Activated T-cell treated with anti-CD3 and anti-CD28 coated beads, Interleukin-2, amount 50 U/mL, for 48 hours (primary cell): ENCODE measurements at places on chromosomes 2 and 18.

DNA sequence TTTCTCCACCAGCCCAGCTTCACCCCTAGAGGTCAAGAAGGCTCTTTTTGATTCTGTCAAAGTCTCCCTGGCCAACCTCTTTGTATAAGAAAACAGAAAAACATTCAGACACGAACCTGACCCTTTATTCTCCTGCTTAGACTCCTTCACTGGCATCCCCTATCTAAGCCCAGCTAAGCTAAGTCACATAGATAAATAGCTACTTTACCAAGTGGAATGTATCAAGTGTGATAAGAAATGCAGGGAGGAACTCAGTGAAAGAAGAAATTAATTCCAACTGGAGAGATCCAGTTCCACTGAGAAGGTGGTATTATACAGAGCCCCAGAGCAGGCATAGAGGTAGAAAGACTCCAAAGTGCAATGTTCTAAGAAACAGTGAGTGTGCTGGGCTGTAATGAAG, 489.5 kb downstream of the TNS1 start:
- DNase-seq = no peak

DNA sequence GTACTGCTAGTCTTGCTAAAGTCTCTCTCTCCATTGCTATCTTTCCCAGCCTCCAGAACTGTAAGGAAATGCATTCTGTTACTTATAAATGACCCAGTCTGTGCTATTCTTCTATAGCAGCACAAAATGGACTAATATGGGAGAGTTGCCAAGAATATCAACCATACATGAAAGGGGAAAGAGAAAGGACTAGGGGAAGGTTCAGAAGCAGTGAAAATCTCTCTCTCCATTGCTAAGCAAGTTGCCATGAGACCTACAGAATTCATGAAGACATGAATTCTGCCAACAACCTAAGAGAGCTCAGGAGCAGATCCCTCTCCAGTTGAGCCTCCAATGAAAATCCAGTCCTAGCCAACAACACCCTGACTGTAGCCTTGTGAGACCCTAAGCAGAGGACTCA, 3.6 kb upstream of the TRABD2A start:
- DNase-seq = no peak

DNA sequence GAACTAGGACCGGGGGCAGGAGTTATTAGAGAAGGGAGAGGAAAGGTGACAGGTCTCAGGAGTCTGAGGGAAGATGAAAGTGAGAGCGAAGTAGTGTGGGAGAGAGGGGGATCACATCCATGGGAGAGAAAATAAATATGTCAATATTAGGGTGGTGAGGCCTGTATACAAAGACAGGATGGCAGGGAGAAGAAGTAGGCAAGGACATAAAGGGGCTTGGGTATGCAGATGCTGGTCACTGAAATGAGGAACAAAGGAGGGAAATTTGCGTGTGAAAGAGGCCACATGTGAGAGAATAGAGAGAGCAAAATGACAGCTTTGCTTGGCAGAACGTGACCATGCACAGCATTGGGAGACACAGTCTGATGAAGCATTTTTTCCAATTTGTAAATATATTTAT, 13.6 kb downstream of the METAP1D start:
- no peak for DNase-seq

DNA sequence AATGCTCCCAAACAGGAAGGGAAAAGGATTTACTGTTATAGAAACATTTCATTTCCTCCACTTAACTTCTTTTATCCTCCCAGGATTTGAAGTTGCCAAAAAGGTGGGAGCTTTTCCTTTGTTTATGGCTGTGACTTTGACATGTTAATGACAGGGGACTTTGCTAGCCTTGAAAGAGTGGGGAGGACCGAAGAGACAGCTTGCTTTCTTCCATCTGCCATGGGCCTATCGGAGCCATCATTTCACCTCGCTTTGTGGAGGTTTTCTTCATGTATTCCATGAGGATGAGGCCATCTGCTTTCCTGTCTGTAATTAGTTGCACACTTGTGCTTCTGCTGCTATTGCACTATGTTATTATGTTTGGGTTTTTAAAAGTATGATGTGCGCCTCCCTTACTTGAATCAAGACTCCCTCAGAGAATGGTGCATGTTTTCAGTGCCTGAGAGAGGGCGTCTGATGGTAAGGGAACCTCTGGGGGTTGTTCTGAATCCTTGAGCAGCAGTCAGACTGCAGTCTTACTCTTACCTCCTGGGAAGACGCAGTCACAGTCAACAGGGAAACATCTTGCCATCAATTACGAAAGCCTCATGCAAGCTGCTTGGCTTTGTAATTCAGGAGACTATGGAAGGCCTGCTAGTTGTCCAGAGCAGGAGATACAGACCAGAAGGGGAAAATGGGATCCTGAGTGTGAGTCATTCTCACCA, 173.3 kb upstream of the MGAT5 start:
- DNase-seq = no peak

DNA sequence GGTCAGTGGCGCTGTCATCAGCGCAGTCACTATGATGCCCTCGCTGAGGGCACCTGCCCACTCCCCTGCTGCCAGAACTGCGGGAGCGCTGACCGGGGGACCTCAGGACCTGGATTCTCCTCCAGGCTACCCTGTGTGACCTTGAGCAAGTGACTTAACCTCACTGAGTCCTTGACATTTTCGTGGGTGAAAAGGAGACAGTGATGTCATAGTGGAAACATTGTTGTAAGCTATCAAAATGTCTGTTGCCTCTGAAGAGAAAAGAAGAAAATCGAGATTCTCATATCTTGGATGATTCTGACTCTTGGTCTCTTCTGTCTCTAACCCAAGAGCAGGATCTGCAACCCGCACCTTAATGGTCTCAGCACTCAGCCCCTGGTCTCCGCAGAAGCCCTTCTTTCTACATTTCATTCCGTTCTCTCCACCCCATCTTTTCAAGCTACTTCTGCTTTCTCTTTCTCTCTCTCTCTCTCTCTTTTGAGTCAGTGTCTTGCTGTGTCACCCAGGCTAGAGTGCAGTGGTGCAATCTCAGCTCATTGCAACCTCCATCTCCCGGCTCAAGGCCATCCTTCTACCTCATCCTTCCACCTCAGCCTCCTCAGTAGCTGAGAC, 978 bp upstream of the TUBA4A start:
- peak; percentile 71 for DNase-seq

DNA sequence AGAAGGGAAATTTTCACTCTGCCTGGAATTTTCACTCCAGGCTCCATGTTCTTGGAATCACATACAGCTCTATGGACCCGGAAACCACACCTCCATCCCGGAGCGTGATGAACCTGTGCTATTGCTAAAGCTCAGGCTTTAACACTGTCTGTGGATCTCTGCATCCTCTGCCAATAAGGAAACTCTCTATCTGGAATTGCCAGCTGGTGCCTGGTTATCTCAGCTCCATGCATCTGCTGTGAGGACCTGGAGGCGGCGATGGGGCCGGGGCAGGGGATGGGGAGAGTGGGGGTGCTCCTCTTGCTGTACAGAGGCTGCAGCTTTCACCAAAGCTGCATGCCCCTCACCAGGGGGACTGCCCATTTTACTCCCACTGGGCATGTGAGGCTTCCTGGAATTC, 754.0 kb upstream of the SOX11 start:
- no peak for DNase-seq

DNA sequence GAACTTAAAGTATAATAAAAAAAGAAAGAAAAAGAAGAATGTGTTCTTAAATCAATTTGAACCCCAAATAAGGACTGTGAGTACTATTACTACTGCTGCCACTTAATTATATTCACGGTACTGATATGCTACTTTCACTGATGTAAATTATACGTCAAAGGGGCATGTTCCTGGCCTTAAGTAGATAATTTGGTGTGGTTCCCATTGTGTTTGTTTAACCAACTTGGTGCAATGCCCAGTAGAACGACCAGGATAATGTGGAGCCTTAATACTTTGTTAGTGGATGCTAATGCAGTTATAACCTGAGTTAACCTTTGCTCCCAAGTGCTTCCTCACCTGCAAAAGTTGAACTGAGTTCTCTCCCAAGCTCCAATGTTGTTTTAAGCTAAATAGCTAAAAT, 142.0 kb downstream of the NR4A2 start:
- no peak for DNase-seq

- DNase-seq = no peak
Observed at GRCh38 chr2:235810252-235810651, 316.4 kb downstream of the AGAP1 start.

DNA sequence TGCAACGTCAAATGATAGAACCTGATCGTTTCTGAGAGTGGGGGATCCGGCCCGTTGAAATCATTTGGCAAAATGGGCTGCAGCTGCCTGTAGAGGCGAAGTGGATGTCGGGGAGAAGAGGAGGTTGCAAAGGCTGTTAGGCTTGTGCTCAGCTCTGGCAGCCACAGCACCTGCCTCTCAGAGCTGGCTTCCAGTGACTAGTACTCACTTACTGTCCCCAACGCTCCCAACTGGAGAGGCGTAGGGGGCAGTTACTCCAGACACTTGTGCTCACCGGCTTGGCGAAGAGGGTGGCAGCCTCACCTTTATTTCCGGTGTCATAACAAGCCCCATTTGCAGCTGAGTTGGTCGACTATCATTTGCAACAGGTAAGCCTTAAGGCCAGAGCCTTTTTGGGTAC, 37.9 kb downstream of the NCK2 start:
- DNase-seq = peak; percentile 30

GRCh38 chr2:9914384-9915065, 37.0 kb upstream of the GRHL1 start:
- DNase-seq = peak; percentile 72

GRCh38 chr2:46555646-46556234, 76.4 kb downstream of the TMEM247 start:
- DNase-seq = no peak

GRCh38 chr2:150020221-150020620, 432.6 kb upstream of the MMADHC start:
- no peak for DNase-seq

DNA sequence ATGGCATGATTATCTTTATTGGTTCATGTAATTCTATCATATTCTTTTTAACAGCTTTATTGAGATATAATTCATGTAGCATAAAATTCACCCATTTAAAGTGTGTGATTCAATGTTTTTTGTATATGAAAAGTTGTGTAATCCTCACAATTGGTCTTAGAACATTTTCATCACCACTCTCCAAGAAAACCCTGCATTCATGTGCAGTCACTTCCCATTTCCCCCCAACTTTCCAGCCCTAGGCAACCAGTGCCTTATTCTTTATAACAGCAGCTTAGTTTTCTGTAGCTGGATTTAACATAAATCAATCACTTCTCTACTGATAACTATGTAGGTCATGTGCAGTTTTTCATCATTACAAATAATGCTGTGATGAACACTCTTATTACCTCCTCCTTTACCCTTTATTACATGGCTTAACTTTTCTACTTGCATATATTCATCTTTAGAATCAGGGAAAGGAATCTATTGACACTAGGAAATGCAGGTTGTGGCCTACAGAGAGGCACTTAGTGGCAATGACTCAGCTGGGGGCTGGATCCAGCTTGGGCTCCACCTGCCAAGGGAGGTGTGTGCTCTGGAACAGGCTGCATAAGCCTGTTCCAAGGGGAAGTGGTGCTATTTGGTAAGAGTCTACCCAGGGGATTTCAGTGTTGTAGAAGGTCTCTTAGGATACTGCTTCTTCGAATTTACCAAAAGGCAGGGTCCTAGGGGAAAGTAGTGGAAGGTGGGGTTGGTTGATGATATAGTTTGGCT, 89.1 kb downstream of the ETAA1 start:
- no peak for DNase-seq

GRCh38 chr2:210503001-210503623, 26.6 kb upstream of the LANCL1 start:
- peak; percentile 33 for DNase-seq

- no peak for DNase-seq
Observed at GRCh38 chr18:57909620-57910019, 106.5 kb upstream of the ATP8B1 start.

DNA sequence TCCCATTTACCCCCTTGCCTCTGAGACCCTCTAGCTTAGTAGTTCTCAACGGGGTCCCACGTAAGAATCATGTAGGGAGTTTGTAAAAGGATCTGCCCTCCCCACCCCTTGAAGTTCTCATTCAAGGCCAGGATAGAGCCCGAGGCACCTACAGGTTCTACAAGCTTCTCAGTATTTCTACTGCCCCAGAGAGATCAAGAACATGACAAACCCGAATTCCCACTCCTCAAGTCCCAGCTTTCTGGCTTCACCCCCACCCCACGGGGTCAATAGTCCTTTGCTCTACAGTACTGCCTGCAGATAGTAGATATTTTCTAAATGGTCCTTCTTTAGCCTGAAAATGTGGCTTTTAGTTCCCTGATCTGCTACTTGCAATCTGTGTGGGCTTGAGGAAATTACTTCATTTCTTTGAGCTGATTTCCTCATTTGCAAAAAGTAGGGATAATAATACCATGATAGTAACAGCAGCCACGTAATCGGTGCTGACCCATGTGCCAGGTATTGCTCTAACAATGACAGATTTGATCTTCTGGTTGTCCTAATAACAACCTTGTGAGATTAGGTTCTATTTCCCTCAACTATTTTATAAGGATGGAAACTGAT, 7.1 kb downstream of the CIB4 start:
- DNase-seq = no peak

DNA sequence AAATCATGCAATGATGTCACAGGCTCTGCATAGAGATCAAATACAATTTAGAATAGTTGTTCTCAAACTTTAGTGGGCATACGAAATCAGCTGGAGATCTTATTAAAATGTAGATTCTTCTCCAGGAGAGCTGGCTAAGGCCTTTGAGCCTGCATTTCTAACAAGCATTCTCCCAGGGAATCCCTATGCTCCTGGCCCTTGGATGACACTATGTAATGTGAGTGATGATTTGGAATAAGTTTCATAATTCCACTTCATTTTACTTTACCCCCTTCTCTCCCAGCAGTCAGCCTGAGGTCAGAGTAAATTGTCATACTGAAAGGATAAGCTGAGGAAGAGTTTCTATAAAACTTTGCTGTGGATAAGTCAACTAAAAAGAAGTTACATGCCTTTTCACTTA, 189.1 kb downstream of the UBE2E3 start:
- no peak for DNase-seq

DNA sequence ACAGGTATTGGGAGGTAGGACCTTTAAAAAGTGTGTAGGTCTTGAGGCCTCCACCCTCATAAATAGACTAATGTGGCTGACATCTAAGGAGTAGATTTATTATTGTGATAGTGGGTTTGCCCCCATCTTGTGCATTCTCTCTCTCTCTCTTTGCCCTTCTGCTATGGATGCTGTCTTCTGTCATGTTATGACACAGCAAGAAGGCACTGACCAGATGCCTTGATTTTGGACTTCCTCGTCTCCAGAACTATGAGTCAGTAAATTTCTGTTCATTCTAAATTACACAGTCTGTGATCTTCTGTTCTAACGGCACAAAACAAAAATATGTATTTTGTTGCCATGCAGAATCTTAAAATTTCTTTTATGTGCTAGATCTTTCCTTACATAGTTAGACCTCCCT, 66.9 kb downstream of the ATAD2B start:
- no peak for DNase-seq

GRCh38 chr18:78082816-78083215, 833.2 kb downstream of the GALR1 start:
- DNase-seq = no peak
